ENCODE measurements at places on chromosomes 5 and 9. TPM values are rescaled to one million over a fixed set of nuclear protein-coding genes. Genes with fewer than 3 reads are reported as not detected.

Gene PCDHB7
- 0.48 TPM for total RNA-seq

Gene MYMK
- total RNA-seq, result not detected

Gene CDX1
- not detected for total RNA-seq

Gene PJA2
- total RNA-seq, result 64.9 TPM

Gene ARHGEF37
- 7.1 TPM for total RNA-seq

Gene SIMC1
- total RNA-seq, result 16.4 TPM

Gene IL3
- not detected for total RNA-seq

Gene SLC25A48
- not detected for total RNA-seq

Gene FCN2
- total RNA-seq, result not detected

Measured in endothelial cell of umbilical vein (primary cell).